ENCODE measurements at places on chromosomes 7 and 10.

GRCh38 chr10:71737001-71737833 lies 17.6 kb upstream of the C10orf105 start:
- DNase-seq: no peak

- DNase-seq: no peak
These were observed 32.2 kb downstream of the LRRC72 start for GRCh38 chr7:16558761-16559302.

DNA sequence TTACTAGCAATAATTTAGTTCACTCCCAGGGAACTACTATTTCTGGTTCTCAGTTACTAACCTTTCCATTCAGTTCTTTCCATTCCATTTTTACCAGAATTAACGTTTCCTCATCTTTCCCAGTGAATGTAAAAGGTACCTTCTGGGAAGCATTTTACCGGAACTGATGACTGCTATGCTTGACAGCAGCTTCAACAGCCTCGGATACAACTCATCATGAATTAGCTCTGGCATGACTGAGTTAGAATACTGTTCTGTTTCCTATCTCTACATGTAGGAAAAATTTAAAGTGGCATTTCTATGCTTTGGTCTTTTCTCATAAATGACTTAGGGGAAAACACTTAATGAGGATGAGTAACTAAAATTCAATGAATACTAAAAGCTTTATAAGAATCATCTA lies 18.6 kb downstream of the TAS2R41 start:
- no peak for DNase-seq

DNA sequence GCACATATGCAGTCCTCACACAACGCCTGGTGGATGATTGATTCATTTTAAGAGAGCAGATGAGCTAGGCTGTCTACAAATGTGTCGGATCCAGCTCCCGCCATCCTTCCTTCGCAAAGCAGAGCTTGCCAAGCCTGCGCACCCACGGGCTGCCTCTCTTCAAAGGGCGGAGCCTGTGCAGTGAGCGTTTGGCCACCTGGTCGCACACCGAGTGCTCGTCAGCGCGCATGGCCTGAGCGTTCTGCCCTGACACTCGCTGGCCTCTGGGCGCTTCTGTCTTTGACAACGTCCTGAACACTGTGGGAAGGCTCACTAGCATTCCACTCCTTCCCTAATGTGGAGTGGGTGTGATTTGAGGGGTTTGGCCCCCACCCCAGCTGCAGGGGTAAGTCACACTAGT lies 47.1 kb upstream of the TMEM72 start:
- DNase-seq: no peak

- no peak for DNase-seq
These were observed 4.8 kb upstream of the KNDC1 start for GRCh38 chr10:133154996-133155778.

DNA sequence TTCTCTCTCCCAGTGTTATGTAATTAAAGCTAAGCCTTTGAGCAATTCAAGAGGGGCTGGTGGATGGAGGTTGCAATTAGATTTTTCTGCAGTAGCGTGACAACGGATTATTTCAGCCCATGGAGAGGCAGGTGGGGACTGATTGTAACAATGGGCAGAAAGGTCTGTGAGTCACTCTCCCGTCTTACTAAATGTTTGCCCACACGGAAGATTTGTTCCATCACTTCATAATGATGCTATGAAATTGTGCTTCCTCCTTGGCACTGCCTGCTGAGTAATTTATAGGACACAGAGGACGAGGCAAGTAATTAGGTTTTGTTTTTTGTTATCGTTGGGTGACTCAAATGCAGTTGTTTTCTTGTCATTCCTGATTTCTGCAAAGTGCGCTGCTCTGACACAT lies 594.5 kb upstream of the DPP6 start:
- DNase-seq: no peak

GRCh38 chr7:68423356-68423755 lies 1174.9 kb upstream of the AUTS2 start:
- no peak for DNase-seq

DNA sequence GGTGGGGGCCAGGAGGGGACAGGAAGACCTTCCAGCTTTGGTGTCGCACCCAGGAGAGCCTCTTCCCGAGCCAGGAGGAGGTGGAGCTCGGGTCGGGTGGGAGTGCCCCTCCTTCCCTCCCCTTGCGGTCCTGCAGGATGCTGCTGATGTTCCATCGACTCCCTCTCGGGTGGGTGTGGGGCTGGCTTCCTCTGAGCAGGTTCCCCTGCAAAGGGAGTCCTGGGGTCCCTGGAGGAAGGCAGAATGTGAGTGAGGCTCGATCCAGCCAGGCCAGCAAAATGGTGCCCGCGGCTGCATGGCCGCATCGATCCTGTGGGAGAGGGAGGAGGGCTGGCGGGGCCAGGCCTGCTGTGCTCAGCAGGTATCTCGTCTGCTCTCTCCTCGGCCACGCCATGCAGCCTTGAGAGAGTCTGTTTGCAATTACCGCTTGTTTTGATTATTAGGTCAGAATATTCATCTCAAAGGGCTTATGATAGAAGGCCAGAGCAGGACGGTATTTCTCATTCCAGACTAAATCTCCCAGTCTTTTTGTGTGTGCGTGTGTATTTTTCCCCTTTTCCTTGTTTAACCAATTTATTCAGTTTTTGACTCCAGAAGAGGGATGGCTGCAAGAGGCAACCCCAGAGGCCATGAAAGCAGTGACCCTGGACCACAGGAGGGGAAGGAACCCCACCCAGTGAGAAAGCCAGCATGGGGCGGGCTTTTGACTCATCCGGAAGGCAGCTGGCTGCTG lies 137.3 kb upstream of the ZMIZ1 start:
- DNase-seq: no peak

- DNase-seq: no peak
These were observed 104.2 kb downstream of the ARID5B start for GRCh38 chr10:62005687-62006086.

DNA sequence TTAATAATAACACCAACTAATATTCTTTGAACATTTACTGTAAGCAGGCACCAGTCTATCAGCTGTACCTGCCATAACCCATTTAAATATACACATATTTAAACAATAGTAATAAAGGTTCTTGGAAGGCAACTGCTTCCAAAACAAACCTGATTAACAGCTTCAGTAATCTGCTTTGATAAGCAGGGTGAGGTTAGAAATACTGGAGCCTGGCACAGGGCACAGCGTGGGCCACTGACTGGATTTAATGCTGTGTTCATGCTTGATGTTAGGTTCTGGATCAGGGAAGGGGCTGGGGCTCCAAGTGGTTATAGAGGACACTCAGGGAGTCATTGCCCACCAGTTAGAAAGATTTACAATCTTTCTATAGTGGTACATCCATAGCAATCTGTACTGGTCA lies 10.9 kb upstream of the C10orf120 start:
- DNase-seq: no peak

GRCh38 chr10:103758294-103758681 lies 97.1 kb downstream of the SH3PXD2A start:
- no peak for DNase-seq

- no peak for DNase-seq
These were observed 39.2 kb upstream of the ZNF680 start for GRCh38 chr7:64602086-64602485.

Data from activated naive CD4-positive, alpha-beta T cell (primary cell).